Endodermal cell (in vitro differentiated cells): ENCODE measurements at places on chromosomes 3 and 15.

DNA sequence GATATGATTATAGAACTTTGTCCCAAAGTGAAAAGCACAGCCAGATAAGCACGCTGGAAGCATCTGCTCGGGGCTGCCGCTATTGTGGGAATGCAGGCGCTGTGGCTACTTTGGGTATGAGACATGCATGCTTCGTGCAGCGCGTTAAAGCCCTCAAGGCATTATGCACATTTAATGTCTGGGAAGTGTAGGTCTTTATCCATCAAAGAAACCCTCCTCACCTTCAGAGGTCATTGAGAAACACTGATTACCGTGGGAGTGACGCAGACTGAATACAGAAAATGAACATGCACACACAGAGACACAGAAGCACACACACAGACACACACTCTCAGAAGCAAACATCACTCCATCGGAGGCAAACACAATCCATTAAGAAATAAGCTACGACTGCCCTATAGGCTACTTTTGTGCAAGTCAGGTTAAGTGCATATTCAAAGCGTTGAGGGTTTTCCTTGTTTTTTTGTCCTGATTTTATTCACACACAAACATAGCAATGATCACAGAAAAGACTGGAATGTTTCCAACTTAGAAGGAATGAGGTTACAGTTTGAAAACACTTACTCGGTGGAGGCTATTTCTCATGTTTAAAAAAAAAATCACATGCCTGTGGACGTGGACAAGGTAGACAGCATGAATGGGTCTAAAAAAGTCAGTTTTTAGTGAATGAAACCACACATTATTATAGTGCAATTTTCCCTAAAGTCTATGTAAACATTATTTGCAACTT is 68.5 kb downstream of the PLCH1 start:
- no peak for DNase-seq

GRCh38 chr15:71313806-71314205 is 198.5 kb downstream of the THSD4 start:
- DNase-seq = no peak

GRCh38 chr3:58082047-58082446 is 73.8 kb downstream of the FLNB start:
- DNase-seq = no peak

DNA sequence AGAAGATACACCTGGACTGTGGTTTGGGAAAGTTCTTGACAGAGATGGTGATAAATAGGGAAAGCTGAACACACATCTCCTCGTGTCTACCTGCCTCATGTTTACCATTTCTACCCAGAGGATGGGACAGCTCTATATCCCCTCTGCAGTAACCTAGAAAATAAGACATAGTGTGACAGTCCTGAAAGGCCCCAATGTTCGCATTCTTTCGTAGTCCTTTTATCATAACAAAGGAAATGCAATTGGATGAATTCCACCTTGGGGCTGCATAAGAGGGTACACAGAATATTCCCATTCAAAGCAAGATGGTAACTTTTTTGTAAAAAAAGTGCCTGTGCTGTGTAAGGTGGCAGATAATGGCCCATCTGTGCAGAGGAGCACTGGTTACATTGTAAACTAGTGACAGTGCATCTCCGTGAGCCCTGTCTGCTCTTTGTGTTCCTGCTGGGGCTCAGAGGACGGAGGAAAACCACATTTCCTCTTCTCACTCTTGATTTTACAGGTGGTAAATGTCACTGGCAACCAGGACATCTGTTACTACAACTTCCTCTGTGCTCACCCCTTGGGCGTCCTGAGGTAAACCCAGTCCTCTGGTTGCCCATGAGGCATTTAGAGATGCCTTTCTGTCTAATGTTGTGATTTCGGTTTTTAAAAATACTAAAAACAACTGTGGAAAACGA is 74.3 kb downstream of the SIDT1 start:
- DNase-seq = no peak

DNA sequence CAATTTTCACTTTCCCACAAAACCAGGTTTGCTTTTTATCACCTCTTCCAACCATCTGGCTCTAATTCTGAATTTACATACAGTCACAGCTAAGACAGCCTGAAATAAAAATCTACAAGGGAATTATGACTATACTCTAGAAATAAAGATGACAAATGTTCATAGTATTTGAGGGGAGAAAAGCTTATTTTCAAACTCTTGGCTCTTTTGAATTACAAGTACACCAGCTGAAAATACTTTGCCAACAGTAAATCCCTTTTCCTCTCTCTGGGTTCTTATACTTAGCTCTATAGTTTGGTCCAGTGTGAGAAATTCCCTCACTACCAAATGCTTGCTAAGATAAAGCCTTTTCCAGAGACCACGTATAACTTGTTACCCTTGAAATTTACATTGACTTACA is 1037.9 kb downstream of the ROBO1 start:
- no peak for DNase-seq

DNA sequence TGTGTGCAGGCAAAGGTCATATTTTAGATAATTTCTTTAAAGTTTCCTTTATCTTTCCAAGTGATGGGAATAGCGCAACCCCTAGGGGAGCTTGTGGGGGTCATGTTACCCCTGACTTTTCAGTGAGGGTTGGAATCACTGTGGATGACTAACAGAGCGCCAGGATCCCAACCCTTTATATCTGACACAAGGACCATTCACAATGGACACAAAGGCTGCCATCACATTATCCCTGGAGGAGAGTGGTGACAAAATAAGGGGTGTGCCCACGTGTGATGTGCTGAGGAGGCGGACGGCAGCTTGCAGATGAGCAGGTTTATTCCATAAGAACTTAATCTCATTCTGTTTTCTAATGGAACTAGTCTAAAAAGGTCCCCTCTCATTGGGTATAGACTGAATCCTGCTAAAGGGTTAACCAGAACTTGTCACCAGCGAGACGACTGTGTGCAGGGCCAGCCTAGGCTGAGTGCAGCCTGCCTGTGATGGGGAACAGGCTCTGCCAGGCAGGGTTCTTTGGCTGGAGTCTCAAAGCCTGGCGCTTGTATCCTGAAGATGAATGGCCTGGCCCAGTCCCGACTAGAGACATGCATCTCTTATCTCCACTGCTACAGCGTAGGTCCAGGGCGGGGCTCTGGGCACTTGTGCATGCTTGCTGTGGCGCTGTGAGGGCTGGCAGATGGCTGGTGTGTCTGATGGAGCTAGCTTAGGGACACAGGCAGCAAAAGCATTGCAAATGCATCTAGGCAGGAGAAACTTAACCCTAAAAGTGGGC is 50.2 kb downstream of the CHDH start:
- DNase-seq = no peak

DNA sequence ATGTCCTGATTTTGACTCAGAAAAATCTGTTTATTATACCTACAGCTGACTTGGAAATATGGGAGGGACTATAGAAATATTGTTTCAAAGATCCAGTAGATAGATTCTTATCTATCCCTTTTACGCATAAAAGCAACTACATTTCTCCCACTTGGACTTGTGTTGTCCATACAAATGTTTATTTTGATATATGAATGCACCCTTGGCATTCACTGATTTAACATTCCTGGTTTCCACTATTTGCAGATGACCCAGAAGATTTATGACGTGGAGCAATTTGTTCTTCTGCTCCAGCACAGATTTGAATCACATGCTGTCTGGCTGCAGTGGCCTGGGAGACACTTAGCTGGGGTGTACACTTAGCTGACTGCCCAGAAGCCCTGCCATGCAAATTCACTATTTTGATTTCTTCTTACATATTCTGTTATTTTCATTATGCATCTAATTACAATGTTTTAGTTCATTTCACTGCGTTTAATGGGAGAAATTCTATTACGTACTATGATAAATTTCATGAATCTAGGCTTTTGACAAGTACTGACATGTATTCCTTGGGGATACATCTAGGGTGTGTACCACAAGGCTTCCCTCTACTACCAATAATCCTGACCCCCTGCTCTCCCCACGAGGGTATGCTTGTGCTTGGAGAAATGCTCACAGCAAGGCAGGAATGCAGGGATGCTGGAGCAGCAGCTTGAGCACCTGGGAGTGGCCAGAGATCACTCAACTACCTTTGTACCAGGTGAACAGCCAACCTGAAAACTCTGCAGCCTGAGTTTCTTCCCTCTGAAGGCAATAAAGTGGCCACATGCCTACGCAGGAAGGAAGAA is 223.6 kb upstream of the TBL1XR1 start:
- no peak for DNase-seq

DNA sequence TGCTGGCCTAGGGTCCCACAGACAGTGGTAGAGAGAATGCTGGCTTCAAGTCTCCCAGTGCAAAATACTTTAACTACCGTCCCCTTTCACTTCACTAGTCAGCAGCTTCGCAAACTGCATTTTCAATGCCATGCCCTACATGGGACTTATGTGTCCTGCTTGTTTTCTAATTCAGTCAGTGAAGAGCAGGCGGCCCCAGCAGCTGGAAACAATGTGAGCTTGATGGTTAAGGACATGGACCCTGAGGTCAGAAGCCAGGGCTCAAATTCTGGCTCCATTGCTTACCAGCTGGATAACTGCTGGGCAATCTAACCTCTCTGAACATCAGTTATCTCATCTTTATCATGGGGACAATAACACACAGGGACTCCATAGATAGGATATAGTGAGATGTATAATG is 58.4 kb downstream of the SLC12A8 start:
- peak; percentile 36 for DNase-seq
